GF-D8 (cell line): ENCODE measurements at places on chromosomes 11 and 22.

DNA sequence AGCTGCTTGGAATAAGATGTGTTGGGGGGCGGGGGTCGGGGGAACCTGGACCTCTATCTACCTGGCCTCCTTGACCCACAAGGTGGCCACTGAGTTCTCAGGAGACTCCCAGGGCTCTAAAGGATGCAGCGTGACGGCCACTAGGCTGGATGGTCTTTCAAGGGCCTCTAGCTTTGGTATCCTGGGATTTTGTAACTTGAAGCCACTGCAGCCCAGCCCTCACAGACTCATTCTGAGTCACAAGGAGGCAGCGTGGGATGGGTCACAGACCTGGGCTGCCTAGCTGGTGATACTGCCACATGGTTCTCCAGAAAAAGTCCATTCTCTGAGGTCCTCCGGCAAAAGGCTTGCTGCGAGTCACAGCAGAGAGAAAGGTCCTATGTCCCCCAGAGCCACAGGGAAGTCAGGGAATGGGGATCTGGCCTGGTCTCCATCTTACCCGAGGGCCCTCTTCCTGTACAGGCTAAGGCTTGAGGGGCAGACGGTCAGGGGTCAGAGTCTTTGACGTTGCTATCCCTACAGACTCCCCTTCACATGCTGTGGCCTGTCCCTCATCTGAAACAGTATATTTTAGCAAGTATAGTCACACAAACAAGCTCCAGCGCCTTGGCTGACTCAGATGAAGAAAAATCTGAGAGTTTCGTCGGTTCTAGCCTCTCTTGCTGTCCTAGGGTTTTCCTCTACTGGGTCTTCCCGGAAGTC, 52.4 kb downstream of the KCNC1 start:
- DNase-seq: no peak

- peak; percentile 88 for DNase-seq
These were observed 5.2 kb downstream of the POLD4 start for GRCh38 chr11:67347964-67348749.

GRCh38 chr11:95066716-95067038, at the start of gene SRSF8:
SRSF8 (plus strand) TSS chr11:95066919; CDS start chr11:95067227, 308 bp downstream.
- no peak for DNase-seq

- peak; percentile 49 for DNase-seq
These were observed 4.8 kb downstream of the SDF2L1 start for GRCh38 chr22:21646608-21647590.

- no peak for DNase-seq
These were observed 3.8 kb upstream of the PATZ1 start for GRCh38 chr22:31349960-31350359.

DNA sequence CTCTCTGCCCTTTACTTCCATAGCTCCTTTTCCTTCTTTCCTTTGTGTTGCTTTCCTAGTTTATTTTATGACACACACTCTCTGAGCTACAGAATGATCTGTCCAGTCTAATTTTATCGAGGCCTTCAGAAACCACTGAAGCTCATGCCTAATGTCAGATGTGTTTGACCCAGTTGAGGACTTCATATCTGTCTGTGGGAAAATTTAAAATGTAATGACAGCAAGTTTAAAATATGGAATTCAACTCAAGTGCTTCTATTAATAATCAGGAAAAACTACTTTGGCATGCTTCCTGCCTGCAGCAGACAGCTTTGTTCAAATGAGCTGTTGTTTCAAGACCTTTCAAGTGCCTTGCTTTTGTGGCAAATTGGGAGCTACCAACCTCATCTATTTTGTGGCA, 261.8 kb upstream of the MTNR1B start:
- no peak for DNase-seq

DNA sequence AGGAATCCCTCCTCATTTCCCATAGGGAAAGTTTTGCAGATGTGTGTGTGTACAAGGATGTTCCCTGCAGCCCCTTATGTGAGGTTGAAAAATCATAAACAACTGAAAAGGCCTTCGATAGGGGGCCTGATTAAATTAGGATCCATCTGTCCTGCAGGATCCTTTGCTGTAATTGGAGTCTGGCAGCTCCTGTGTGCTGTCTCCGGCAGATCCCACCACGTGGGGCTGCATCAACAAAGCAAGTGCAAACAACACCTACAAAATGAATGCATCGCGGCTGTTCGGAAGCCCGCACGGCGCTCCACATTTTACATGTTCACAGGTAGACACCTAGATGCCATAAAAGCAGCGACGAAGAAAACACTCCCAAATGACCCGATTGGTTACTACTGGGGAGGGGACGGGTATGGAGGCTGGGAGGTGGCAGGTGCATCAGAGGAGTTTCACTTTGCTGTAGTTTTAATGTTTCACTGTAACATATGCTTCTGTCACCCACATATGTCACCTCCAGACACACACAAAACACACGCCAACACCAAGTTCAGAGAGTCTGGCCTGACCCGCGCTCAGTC, 52.2 kb downstream of the NFAM1 start:
- DNase-seq: no peak

DNA sequence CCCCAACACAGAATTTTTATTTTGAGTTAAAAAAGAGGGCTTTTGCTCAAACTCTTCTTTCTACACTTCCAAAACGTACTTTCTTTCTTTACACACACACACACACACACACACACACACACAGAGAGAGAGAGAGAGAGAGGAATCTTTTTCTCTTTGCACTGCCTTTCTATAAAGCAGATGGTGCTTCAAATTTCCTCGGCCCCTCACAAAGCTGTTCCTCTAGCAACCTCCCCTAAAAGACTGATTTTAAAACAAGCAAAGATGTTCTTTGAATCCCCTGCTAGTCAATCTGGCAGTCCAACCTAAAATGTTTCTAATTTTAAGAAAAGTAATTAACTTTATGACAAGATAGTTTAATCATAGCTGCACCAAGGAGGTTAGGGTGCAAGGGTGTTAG, 2.7 kb upstream of the ANO3 start:
- DNase-seq: no peak

DNA sequence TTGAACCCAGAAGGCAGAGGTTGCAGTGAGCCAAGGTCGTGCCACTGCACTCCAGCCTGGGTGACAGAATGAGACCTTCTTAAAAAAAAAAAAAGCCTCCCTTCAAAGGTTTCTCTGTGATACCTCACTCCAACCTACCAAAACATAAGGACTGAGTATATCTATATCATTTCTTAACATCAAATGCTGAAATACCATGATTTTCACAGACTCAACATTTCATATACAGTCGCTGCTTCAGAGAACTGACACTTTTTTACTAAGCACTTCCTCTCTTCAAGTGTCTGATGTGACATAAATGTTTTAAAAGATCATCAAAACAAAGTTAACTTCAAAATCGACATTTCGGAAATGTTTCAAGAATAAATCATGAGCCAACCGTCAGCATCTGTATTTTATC, 12.0 kb downstream of the PRR14L start:
- DNase-seq: no peak

- peak; percentile 16 for DNase-seq
These were observed 1.2 kb downstream of the UBE2L6 start for GRCh38 chr11:57566005-57566904.

GRCh38 chr11:122044086-122044485, 71.9 kb downstream of the BLID start:
- no peak for DNase-seq

DNA sequence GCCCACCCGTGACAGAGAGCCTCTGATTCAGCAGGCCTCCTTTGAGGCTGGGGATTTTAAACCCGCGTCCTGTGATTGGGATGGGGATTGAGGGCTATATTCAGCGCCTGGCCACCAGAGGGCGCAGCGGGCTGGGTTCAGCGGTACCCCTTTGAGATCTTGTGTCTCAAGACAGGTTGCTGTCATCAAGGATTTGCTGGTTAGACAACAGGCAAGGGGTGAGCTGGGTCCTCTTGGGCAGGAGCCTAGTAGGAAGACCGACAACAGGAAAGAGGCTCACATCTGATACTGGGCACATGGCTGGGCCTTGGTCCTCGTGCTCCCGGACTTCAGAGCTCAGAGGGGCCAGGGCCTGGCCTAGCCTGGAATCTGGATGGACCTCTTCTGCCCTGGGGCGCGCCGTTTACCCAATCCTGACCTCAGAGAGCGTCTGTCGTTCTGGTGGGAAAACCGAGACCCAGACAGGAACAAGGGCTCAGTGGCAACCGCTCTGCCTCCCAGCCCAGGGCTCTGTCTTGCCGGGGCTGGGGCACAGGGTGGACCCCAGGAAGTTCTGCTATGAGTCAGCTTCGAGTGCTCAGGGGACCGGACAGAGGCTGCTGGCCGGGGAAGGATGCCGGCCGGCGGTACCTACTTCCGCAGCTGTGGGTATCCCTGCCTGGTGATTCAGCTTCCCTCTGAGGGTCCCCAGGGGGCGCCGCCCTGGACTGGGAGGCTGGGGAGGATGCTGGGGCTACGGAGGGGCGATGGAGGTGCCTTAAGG, 929 bp upstream of the SLC35E4 start:
- peak; percentile 34 for DNase-seq

GRCh38 chr11:36116161-36116560, 172.3 kb downstream of the LDLRAD3 start:
- no peak for DNase-seq

DNA sequence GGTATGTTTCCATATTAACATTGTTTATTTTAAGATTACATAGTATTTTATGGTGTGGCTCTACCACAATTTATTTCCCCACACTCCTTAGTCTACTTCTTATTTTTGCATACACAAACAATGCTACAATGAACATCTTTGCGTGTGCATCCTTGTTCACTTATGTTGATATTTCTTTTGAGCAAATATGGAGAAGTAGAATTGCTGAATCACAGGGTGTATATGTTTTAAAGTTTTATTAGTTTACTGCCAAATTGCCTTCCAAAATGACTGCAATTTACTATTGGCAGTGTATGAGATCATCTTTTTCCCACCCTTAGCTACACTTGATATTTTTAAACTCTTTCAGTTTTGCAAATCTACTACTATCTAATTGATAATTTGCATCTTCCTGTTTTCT, 38.7 kb upstream of the FAR1 start:
- DNase-seq: no peak

DNA sequence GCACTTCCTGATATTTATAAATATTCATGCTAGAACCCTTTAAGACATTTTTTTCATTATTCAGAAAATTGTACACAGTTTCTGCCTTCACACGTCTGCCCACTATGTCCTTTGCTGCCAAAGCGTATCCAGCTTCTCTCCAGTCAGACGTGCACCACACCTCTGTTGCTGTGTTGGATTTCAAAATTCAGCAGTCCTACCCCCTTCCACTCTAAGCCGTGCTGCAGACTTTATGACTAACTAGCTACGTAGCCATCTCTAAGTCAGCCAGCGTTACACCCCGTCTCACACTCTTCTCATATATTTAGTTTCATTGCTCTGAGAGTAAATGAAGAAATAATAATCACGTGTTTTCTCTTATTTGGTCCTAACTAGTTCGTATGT, 28.2 kb upstream of the OPCML start:
- no peak for DNase-seq

- DNase-seq: no peak
These were observed 11.5 kb upstream of the PEX26 start for GRCh38 chr22:18066181-18066859.

GRCh38 chr22:34834059-34834458, 231.9 kb upstream of the ISX start:
- DNase-seq: no peak

- DNase-seq: no peak
These were observed 193.0 kb upstream of the SNX19 start for GRCh38 chr11:131109257-131109656.

DNA sequence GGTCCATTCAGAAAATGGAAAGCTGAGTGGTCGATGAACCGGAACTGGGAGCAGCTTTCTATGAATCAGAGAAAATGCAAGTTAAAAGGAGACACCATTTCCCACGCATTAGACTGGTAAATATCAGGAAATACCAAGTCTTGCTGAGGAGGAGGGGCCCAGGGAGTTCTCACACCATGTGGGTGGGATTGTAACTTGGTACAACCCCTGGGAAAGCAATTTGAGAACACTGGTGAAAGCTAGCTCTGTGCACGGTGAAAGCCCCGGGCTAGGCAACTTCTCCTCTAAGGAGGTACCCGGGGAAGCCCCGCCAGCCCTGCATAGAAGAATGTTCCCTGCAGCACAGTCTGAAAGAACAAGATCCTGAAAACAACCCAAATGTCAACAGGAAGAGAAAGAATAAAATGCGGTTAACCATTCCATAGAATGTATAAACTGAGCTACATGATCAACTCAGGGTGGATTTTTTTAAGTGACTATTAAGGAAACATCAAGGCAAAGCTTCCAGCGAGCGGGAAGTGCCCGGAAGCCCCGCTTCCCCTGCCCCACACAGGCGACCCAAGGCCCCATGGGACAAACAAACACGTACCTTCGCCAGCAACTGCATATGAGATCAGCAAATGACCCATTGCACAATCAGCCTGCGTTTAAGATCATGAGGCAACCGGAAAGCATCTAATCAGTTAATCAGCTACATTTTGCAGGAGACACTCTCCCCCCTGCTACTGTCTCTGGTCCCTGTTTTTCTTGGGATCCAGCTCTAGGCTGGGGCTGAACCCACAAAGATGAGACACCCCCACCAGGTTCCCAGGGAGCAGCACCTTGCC, 11.3 kb downstream of the SHANK2 start:
- DNase-seq: no peak

GRCh38 chr11:77361184-77361583, 59.7 kb upstream of the GDPD4 start:
- DNase-seq: no peak

GRCh38 chr11:114909866-114910265, 231.5 kb downstream of the NXPE2 start:
- DNase-seq: no peak

DNA sequence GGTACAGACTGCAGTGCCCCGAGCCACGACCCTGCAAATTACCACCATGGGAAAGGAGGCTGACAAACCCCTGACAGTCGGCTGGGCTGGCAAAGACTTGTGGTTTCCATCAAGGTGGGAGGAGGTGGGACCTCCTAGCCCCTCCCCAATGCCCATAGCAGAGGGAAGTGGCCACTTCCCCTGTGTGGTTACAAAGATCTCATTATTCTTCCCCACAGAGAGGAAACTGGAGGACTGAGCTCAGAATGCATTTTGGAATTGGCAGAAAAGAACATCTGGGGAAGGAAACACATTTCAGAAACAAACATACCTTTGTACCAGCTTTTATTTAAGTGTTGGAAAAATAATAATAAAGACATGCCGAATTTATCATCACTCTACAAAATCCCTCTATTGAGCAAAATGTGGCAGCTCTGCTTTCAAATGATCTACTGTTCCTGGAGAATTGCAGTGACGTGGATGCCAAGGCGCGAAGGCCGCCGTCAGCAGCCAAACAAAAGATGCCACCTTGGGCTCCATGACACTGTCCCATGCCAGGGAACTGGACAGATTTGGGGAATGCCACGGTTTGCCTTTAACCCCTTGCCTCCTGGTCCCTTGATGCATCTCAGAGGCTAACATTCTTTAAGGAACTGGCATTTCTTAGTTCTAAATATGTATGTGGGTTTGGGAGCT, 169.6 kb downstream of the CRYBB2 start:
- DNase-seq: peak; percentile 63

DNA sequence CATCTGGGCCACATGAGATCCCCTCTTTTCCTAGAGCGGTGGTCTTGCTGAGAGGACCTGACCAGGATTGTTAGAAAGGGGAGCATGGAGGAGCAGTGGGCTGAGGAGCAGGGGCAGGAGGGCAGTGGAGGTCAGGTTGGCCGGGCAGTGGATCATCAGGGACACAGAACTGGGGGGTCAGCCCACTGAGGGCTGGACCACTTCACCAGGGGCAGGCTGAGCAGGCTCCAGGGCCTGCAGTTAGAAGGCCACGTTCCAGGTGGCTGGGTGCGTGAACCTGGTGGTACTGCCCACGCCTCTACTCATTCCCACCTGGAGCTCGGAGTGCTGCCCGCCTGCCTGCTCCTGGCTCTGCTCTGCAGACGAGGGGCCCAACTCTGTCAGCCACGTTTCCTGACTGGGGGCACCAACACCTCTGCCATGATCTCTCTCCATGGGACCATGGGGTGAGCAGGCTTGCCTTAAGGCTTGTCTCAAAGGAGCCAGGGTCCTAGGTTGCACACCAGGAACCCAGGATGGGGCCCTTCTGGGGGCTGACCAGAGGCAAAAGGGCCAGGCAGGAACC, 9.7 kb downstream of the MRGPRF start:
- no peak for DNase-seq
